ENCODE measurements at places on chromosomes 11 and 22. TPM values are rescaled to one million over a fixed set of nuclear protein-coding genes. Genes with fewer than 3 reads are reported as not detected.

GRCh38 chr11:4890279-4890678 is 8.6 kb downstream of the OR51T1 start:
- no peak for DNase-seq

- no peak for DNase-seq
Observed at GRCh38 chr11:112150517-112150916, 13.4 kb downstream of the IL18 start.

DNA sequence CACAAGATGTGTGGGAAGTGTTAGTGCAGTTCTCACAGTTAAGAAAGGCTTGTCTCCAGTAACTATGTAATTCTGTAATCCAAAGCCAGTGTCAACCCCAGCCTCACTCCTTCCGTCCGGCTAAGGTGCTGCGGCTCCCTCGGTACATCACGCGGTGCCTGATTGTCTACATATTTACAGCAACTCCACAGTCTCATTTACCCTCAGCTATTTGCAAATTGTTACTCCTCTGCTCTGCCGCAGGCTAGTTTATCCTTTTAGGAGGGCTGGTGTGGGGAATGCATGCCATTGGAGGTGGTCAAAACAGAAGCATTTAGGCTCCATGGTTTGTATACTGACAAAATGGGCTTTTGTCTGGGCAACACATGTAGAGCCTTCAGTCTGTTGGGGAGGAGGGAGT is 358.3 kb downstream of the METTL15 start:
- no peak for DNase-seq

DNA sequence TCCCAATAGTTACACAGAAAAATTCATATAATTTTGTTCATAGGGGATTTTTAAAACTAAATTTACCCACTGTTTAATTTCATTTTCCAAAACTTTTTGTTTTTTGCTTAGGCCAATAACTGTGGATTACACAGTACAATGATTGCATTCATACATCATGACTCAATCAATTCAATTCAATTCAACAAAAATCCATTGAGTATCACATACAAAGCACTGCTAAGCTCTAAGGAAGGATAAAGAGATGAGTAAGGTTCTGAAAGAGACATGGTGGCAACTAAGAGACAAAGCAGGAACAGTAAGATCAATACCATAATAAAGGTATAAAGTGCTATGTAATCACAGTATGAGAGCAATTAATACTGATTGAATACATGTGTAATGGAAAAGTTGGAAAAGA is 9.4 kb upstream of the LAYN start:
- no peak for DNase-seq

The GRIA4 gene
- 17.9 TPM for total RNA-seq

DNA sequence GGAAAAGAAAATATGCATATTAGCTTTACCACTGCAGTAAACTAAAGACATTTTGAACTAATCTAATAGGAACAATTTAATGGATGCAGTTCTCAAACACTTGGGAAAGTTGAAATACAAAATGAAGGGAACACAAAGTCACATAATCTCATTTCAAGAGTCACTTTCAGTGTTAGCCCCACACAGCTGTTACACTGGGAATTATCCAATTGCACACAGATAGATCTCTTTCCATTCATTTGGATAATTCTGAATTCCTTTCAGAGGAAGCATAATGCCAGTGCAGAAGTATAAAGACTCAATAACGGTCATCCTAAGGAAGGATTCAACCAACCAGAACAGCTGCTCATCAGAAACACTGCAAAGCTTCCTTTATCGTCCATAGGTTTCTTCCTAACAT is 173.3 kb downstream of the GRIA4 start:
- DNase-seq, result no peak

DNA sequence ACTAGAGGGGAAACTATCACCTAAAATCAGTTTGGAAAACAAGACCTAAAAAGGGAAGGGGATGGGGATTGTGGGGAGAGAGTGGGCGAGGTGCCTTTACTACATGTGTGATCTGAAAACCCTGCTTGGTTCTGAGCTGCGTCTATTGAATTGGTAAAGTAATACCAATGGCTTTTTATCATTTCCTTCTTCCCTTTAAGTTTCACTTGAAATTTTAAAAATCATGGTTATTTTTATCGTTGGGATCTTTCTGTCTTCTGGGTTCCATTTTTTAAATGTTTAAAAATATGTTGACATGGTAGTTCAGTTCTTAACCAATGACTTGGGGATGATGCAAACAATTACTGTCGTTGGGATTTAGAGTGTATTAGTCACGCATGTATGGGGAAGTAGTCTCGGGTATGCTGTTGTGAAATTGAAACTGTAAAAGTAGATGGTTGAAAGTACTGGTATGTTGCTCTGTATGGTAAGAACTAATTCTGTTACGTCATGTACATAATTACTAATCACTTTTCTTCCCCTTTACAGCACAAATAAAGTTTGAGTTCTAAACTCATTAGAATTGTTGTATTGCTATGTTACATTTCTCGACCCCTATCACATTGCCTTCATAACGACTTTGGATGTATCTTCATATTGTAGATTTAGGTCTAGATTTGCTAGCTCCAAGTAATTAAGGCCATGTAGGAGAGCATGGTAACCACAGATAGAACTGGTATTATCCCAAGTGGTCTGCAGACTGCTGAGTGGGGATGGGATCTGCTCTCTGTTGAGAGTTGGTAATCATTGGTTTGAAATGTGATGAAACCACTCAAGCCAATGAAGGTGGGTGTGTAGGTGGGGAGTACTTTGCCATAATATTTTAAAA is 3.6 kb downstream of the NEAT1 start:
- DNase-seq, result no peak

DNA sequence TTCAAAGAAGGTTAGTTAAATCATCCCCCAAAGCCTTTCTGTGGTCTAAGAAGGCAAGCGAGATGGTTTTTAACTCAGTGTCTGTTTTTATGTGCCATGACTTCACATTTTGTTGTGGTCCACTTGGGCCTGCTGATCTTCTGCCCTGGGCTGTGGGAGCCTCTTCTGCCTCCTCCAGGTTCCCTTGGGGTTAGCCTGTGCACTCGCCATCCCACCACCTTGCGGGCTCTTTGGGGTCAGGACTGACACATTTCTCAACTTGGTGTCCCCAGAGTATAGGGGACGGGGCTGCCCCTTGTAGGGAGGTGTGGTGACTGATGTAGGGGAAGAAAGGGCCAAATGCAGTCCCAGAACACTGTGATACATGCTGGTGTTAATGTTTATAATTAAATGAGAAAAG is 207.0 kb downstream of the TBC1D22A start:
- no peak for DNase-seq

The DGCR6 gene
- total RNA-seq, result 2.4 TPM

The C1QTNF6 gene
- 5.7 TPM for total RNA-seq

GRCh38 chr22:29712119-29712518 is 7.7 kb upstream of the CABP7 start:
- no peak for DNase-seq

DNA sequence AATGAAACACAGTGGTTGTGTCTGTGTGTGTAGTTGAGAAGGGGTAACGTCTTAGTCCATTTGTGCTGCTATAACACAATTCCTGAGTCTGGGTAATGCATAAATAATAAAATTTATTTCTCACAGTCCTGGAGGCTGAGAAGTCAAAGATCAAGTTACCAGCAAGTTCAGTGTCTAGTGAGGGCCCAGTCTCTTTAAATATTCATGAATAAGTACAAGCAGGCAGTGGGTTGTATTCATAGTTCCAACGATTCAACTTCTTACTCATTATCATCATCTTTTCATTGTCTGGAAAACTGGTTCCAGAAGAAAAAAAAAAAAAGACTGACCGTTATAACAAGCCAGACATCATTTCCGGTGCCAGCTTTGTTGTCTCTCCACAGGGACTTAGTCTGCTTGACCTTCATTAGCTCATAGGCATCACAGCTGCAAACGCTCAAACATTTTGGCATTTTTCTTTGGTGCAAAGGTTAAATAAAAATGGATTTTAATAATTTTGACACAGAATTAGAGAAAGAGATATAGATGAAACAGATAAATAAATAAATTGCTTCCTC is 1297.5 kb downstream of the LRRC4C start:
- no peak for DNase-seq

Data from WTC11 (cell line).